ENCODE measurements at places on chromosomes 6 and 20.
A peak's percentile ranks its signal among the peaks of the same experiment; 100 is the strongest.

DNA sequence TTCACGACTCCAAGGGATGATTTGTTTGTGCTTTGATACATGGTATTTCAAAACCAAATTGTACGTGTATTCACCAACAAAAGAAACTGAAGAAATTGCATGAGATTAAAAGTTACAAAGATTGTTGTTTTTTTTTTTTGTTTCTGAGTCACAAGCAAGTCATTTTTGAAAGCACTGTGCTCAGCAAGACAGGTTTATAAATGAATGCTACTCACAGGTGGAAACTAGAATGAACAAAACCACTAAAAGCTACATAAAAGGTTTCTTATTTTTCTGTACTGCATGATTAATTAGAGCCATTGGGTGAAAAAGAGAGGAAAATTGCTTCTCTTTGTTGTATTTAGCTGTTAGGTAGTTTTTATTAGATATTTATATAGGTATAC is 90.2 kb upstream of the RIPOR2 start:
- DNase-seq, result no peak

DNA sequence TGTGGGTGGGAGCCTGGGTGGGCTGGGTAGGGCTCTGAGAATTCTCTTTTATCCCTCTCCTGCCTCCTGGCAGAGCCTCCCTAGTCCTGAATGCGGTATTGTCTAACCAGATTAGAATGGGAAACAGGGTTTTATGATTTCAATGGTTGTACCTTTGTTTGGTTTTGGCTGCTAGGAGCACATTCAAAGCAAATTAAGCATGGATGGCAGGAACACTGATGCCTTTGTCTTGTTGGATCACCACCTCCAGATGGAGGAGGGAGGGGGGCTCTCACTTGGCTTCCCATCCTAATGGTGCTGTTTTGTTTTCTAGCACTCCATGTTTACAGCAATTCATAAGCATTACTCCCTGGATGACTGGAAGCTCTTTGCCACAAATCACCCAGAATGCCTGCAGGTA is 11.6 kb downstream of the GMPR start:
- DNase-seq, result no peak

- DNase-seq, result peak; percentile 13
Measured at GRCh38 chr6:132587424-132587823, 2.1 kb downstream of the TAAR5 start.

DNA sequence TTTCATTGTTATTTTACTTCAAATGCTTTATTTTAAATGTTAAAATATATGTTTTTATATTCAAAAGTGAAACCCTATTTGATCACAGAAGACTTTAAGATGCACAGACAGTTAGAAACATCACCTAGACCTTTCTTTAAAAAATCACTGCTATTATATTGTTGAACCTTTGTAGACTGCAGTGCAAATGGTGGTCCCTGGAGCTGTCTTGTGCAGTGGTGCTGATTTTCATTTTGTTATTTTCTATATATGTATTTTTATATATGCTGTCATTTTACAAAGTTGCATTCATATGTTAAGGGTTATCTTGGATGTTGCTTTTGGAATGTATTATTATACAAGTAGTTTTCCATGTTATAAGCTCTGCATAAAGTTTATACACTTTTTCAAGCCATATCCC is 18.7 kb upstream of the HLA-B start:
- DNase-seq, result no peak

Measured in hematopoietic multipotent progenitor cell treated with erythropoietin and hydrocortisone succinate and interleukin-3 and kit ligand, for 4 days (in vitro differentiated cells).